Fibroblast of villous mesenchyme (primary cell): ENCODE measurements at places on chromosomes 16 and 17.

- DNase-seq, result no peak
These were observed 72.8 kb downstream of the AMFR start for GRCh38 chr16:56352351-56353053.

GRCh38 chr17:1091900-1092299 lies 87.9 kb downstream of the ABR start:
- DNase-seq, result no peak

- no peak for DNase-seq
These were observed 296.6 kb downstream of the WWOX start for GRCh38 chr16:78396046-78396445.

GRCh38 chr16:73274140-73274539 lies 226.2 kb upstream of the ZFHX3 start:
- no peak for DNase-seq

DNA sequence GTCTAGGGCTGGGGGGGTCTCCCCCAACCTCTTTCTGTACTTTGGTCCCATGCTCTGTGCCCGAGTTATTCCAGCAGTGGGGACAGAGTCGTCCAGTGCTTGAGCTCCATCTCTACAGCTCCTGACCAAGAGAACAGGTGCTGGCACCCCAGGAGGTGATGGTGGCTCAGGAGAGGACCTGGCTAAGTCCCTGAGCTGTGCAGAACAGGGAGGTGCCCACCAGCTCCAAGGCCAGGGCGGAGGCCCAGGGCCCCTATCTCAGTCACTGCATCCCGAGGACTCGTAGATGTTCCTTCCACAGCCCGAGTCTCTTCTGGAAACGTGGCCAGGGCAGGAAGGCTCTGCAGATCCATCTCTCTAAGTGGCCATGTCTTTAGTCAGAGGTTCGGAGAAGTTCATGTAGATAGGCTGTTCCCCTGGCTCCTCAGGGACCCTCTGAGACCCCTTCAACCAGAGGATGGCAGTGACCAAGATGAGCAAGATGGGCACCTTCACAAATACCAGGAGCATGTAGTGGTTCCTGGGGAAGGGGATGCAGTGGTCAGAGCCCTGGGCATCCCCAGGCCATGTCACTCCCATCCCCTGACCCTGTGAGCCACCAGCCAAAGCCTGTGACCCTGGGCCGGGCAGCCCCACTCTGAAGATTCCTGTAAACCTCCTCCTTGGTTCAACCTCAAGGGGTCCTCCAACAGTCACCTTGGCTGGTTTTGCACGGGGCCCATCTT lies 8.7 kb downstream of the CD300LB start:
- no peak for DNase-seq

DNA sequence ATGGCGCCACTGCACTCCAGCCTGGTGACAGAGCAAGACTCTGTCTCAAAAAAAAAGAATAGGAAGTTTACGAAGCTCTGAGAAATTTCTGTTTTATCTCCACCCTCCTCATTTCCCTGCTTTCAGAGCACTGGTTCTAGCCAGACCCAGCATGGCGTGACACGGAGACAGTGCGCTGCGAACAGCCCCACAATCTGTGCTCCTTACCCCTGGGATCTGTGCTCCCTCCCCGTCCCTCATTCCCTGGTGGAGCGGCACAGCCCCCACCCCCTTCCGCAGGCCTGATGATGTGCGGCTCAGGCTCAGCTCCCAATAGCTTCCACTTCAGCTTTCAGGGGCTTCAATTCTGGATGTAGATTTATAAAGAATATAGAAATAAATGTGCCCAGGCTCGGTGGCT lies 56.1 kb upstream of the ENDOV start:
- DNase-seq, result no peak

DNA sequence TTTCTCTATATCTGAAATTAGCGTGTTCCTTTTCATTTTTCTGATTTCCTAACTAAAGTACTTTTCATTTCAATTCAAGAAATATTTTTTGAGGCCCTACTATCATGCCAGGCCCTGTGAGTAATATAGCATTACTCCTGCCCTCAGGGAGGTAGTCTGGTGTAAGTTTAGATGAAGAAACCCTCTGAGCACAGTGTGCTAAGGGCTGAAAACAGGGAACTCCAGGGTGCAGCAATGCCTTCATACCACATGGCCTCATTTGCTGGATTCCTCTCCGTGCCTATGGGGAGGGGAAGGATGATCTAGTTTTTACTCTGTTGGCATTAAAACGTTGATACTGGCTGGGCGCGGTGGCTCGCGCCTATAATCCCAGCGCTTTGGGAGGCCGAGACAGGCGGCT lies 4.7 kb downstream of the COQ9 start:
- DNase-seq, result no peak

- DNase-seq, result peak; percentile 81
These were observed 37.5 kb downstream of the ARHGAP17 start for GRCh38 chr16:24977678-24978075.

DNA sequence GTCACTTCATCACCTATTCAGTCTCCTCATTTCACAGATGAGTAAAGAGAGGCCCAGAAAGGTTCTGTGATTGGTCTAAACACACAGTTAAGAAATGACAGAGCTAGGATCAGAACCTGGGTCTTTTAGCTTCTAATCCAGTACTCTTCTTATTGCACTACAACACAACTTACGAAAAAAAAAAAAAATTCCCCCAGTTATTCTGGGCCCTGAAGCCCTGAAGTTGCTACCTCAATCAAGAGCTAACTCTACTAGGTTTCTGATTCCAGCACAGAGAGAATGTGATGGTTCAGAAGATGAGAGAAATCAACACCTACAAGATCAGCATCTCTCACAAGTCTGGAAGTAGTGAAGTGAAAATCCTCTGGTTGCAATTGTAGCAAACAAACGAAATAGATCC lies 37.3 kb downstream of the GRB7 start:
- DNase-seq, result no peak

GRCh38 chr16:48318630-48319029 lies 66.6 kb downstream of the SIAH1 start:
- peak; percentile 69 for DNase-seq

DNA sequence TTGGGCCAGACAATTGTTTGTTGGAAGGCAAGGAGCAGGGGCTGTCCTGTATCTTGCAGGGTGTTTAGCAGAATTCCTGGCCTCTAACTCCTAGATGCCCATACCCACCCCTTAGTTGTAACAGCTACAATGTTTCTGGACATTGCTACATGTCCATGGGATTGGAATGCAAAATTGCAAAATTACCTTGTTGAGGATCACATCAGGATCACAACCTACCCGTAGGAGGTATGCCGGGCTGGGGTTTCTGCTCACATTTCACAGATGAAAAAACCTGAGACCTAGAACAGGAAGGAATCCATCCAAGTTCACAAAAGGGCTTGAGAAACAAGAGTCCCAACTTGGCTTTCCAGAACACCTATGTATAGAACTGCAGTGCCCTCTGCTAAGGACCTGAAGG lies 22.7 kb downstream of the NOG start:
- no peak for DNase-seq

DNA sequence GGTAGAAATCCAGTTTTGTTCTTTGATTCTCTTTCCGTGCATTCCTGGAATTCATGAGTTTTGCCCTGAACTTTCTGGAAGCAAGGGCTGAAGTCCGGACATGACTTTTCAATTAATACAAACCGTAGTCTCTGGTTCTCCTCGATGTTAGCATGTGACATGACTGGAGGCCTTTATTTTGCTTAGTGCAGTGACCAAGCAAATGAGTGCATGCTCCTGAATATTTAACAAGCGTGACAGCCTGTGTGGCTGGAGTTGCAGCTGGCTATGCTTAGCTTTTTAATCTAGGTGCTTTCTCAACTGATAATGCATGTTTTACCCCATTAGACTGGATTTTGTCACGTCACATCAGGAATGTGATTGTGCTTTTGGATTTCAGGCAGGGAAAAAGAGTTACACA lies 302.1 kb downstream of the MAP2K6 start:
- peak; percentile 54 for DNase-seq

GRCh38 chr16:68069511-68070248 lies 15.5 kb upstream of the NFATC3 start:
- DNase-seq, result no peak

DNA sequence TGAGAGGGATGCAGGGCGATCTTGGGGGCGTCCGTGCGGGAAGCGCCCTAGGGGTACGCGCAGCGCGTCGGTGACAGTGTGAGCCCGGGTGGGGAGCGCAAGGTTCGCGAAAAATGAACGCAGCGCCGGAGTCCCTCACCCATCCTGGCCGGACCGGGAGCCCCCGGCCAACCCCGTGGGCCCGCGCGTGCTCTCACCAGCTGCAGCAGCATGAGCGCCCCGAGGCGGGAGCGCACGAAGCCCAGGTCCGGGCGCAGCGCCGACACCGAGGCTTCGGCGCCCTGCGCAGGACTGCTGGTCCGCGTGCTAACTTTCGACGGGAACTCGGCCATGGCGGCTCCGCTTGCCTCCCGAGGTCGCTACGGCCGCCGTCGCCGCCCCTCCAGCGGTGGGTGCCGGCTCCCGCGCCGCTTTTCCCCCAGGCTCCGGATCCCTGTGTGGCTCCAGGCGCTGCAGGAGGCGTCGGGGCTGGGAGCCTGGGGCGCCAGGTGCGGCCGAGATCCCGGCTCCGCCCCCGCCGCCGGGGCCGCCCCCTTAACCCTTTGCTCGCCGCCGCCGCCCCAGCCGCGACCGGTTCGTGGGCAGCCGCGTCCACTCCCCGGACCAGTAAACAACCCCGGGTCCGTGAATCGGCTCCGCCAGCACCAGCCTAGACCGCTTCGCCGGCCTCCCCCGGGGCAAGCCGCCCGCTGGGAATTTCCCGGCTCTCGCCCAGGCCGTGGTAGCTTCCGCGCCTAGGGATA lies at the start of gene PLLP:
TSS of gene PLLP (minus strand) at position 464 of the 743 bp plus-strand sequence. CDS start at position 332, 132 bp downstream.
- peak; percentile 27 for DNase-seq

DNA sequence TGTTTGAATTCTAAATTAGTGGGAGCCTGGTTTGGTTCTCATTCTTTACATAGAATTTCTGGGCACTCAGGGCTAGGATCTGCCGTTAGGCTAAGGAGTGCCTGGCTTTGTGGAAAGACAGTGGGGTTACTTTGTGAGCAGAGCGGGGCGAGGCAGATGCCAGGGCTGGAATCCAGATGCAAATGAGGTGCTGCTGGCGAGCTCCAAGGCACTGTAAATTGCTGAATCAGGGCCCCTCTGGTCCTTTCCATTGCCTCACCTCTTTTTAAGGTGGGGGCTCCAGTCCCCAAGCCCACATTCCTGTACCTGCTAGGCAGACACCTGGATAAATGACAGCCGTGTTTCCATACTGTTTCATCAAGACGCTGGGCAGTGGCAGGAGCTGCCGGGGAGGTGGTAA lies 33.8 kb downstream of the PIPOX start:
- DNase-seq, result no peak

DNA sequence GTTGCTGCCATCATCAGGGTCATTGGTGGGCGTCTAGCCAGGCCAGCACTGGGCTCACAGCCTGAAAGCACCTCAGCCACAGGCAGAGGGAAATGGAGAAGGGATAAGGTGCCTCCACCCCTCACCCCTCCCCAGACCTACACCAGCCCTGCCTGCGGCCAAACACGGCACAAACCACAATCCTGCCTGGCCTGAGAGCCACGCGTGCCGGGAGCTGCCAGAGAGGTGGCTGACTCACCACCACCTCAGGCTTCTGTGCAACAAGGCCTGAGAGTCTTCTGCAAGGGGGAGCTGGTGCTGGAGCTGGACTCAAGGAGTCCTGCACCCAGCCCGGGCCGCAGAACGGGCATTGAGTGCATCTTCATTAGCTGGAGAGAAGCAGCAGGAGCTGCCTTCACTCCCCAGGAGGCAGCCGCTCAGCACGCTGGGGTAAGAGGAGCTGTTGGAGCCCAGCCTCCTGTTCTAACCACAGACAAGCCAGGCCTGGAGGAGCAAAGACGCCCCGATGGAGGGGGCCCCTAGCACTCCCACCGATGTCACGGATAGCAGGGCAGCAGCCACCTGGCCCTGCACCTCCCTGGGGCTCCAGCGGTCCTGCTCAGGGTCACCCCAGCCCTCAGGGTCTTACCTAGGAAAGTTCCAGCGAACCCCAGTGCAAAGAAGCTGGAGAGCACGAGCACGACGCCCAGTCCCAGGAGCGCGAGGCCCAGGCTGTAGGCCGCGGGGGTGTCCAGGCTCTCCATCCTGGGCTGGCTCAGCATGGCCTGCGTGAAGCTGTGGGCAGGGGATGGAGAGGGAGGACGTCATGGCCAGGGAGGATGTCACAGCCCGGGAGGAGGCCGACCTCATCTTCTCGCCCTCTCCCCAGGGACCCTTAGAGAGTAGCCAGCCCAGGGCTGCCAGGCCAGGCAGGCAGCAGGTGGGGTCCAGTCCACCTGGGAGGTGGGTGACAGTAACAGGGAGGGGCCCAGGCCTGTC lies 16.0 kb upstream of the RASD1 start:
- peak; percentile 82 for DNase-seq

DNA sequence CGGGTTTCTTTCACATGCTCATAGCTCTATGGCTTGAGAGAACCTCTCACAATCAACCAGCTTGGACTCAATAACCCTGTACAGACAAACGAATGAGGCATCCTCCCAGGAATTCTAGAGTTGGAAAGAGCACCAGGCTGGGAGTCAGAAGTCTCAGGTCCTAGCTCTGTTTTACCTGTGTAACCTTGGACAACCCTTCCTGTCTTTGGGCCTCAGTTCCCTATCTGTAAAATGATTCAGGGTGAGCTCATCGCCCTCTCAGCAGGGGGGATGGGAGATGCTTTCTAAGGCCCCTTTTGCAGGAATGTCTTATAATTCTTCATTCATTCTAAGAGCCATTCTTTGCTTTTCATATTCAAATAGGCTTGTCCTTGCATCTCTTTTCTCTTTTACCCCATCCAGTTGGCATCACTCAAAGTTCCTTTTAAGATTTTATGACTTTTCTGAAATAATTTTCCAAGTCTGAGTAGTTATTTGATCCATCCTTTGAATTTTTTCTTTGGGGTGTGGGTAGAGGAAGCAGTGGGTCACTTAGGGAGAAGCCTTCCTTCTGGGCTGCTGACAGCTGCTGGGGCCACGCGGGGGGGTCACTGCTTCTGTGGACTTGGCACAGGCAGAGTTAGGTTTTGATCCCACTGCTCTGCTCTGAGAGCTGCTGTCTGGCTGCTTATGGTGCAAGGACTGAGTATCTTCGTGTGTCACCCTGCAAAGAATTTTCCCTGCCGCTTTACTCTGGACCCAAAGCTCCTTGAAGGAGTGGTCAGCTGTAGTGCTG lies 102.7 kb downstream of the UTP18 start:
- DNase-seq, result no peak

DNA sequence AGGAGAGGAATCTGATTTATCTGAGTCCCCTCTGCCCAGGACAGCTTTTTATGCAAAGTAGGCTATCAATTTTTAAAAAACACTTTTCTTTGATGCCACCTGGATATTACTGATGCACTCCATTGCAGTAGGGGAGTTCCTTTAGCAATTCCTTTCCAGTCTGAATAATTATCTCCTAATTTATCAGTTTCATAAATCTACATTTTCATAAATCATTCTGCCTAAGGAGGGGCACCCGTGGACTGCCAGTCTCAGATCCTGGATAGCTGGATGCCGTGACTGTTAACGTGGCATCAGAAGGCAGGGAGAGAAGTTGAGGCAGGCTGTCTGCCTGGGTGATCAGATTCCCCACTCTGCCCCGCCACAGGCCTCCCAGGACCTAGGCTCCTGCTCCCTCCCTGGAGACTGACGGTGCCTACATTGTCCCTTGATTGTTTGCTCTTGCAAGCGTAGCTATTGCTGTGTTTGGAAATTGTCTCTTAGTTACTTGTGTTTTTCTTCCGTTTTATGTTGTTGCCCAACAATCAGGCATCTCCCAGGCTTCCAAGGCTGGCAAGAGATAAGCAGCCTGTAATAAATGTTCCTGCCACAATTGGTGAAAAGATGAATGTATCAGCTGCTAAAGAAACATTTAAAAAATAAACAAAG lies 75.2 kb downstream of the KATNIP start:
- DNase-seq, result peak; percentile 78
